ENCODE measurements at places on chromosomes 3 and 15.
A peak's percentile ranks its signal among the peaks of the same experiment; 100 is the strongest.

- DNase-seq = no peak
These were observed 308.0 kb upstream of the THRB start for GRCh38 chr3:24802614-24803013.

DNA sequence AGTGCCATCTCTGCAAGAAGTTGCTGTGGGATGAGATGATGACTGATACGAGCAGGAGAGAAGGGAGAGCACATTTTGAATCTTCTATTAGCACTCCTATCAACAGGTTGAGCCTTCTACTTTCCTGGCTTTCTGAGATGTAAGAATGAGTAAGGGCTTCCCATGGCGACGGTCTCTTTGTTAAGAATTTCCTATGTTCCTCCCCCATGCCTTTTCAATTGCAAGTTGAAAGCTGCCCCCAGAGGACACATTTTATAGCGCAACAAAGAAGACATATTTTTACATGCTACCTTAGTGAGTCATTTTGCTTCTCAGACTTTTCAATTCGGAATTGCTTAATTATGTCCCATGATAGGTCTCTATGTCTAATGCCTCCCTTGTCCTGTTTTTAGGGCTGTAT, 71.3 kb upstream of the LRTM1 start:
- peak; percentile 94 for DNase-seq

GRCh38 chr3:182973047-182973446, 7.3 kb downstream of the DCUN1D1 start:
- no peak for DNase-seq

GRCh38 chr3:46112296-46112695, 85.0 kb upstream of the XCR1 start:
- DNase-seq = no peak

DNA sequence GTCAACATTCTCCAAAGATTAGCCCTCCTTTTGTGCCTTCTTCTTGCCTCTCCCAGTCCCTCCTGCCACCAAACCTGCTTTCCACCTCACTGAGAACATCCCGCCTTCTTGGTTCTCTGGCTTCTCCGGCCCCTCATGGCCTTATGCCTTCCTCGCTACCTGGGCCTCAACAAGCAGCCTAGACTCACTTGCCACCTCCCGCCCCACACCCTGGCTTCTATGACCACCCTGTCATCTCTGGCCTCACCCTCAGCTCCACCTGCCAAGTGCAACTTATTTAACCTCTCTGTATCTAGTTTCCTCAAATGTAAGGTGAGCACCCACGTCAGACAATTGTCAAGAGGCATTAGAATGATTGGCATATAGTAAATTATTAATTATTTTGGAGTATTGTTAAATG, 68.8 kb upstream of the MEX3B start:
- no peak for DNase-seq

DNA sequence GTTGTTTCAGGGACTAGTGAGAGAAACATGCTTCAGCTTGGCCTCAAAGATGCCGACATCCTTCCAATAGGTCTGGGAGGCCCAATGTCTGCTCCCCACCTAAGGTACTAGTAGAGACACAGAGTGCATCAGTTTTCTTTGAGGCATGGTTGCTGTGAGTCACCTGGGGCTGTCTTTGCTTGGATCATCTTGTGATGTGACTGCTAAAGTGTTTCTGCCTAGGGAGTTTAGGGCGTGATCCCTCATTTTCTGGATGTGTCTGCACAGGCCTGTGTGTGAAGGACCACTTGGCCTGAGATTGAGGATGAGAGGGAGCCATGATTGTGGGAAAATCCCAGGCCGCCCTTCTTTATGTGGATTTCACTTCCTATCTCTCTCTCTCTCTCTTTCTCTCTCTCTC, 4.8 kb downstream of the GASK1A start:
- no peak for DNase-seq

- no peak for DNase-seq
These were observed 7.2 kb downstream of the RTF1 start for GRCh38 chr15:41423979-41424659.

Data from astrocyte (in vitro differentiated cells and primary cell).